ENCODE measurements at places on chromosomes 6 and 20. TPM values are rescaled to one million over a fixed set of nuclear protein-coding genes. Genes with fewer than 3 reads are reported as not detected.

PLEKHG1 gene
- total RNA-seq = 7.6 TPM

DDO gene
- total RNA-seq = 25.8 TPM

APMAP gene
- 33.4 TPM for total RNA-seq

FAM209B gene
- not detected for total RNA-seq

RAD21L1 gene
- not detected for total RNA-seq

CST4 gene
- not detected for total RNA-seq

SOX18 gene
- total RNA-seq = 33.7 TPM

GPANK1 gene
- 14.5 TPM for total RNA-seq

NKAIN4 gene
- not detected for total RNA-seq

SNAP25 gene
- not detected for total RNA-seq

SLC32A1 gene
- not detected for total RNA-seq

TXNDC5 gene
- total RNA-seq = 50.6 TPM

SOX4 gene
- total RNA-seq = 8.6 TPM

RSPH4A gene
- 0.19 TPM for total RNA-seq

HSPA1L gene
- total RNA-seq = 1.7 TPM

THBD gene
- 61.0 TPM for total RNA-seq

RAE1 gene
- 15.5 TPM for total RNA-seq

GRCh38 chr6:34460796-34461507, 4.9 kb upstream of the PACSIN1 start:
- no peak for DNase-seq

DNA sequence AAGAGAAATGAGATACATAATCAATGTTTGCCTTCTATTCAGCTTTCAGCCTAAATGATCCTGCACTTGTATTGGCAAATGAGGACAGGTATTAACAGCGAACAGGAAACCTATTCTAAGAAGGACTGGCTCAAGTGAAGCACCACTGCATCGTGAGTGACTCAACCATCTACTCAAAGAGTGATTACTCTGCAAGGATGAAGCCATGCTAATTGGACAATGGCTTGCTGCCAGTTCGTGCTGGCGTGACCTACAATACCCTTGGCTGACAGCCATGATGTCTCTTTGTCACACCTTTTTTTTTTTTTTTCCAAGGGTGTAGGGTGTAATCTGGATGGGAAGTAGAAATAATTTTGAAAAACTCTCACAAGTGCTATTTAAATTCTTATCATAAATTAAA, 104.9 kb downstream of the GJA10 start:
- peak; percentile 55 for DNase-seq

DNA sequence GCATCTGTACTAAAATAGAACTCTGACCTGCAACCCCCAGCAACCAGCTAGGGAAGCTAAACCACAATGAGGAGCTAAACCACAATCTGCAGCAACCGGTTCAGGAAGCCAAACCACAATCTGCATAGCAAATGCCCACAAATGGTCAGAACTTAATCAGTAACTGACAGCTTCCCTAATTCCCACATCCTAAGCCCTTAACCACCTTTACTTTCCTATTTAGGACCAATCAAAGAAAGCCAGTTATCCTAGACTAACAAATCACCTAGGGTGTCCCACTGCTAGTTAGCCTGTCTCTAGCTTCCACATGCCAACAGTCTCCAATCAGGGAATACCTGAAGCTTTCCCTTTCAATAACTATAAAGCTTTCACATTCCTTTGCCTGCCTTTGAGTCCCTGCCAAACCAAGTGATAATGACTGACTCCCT, 424.6 kb upstream of the PTCHD4 start:
- no peak for DNase-seq

DNA sequence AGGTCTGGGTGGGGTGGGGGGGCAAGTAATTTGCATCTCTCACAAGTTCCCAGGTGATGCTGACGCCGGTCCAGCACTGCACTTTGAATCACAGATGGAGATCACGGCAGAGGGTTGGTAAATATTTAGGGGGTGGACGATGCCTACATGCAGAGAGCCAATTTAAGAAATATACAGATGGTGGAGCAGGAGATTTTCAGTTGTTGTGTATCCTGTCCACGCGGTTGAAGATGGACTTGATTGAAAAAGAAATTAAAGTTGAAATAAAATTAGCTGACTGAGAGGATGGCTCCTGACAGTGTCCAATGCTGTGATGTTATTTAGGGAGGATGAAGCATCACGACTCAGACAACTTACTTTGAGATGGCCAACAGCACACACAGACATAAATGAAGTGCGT, 74.6 kb downstream of the PHACTR3 start:
- DNase-seq = no peak

DNA sequence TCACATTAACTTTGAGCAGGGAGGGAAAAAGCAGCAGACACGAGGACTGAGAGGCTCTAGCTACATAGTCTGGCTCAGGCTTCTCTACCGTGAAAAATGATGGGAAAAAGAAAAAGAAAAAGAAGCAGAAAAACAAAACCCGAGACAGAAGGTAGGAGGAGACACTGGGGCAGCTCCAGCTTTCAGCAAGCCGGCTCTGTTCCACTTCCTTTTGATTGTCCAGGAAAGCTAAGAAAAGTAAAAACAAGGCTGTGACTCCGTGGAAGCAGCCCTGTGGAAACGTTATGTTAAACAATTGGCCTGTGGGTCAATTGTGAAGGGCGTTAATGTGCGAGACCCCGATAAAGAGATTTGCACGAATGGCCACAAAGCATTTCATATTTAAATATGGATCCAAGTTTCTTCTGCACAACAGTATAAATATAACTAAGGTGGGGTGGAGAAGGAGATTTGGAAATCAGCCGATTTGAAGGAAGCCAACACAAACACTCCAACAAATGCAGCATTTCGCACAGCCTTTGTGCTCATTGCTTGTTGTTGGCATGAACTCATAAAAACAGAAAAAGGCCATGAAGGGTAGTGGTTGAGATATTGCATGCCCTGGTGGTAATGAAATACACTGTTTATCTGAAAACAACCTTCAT, 236.9 kb upstream of the JAG1 start:
- DNase-seq = no peak

DNA sequence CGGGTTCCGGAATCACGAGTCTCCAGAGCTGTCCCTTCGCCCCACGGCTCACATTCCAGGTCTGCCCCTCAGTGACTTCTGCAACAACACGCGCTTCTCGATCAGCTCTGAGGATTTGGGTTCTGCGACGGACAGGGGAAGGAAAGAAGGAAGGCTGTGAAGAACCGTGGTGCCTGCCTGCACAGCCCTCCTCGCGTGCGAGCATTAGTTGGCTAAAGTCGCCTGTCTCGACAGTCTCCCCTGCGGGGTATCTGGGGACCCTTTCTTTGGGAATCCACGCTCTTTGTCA, 23.1 kb downstream of the VPS52 start:
- DNase-seq = no peak

GRCh38 chr6:168959696-168960095, 293.9 kb downstream of the THBS2 start:
- DNase-seq = no peak

- no peak for DNase-seq
Observed at GRCh38 chr6:63750400-63750799, 114.8 kb downstream of the PHF3 start.

- DNase-seq = no peak
Observed at GRCh38 chr6:6604566-6604965, 16.0 kb downstream of the LY86 start.

GRCh38 chr20:45867819-45868176, 10.4 kb downstream of the ZSWIM3 start:
- no peak for DNase-seq

GRCh38 chr6:75290136-75290945, 5.7 kb upstream of the TMEM30A start:
- no peak for DNase-seq

DNA sequence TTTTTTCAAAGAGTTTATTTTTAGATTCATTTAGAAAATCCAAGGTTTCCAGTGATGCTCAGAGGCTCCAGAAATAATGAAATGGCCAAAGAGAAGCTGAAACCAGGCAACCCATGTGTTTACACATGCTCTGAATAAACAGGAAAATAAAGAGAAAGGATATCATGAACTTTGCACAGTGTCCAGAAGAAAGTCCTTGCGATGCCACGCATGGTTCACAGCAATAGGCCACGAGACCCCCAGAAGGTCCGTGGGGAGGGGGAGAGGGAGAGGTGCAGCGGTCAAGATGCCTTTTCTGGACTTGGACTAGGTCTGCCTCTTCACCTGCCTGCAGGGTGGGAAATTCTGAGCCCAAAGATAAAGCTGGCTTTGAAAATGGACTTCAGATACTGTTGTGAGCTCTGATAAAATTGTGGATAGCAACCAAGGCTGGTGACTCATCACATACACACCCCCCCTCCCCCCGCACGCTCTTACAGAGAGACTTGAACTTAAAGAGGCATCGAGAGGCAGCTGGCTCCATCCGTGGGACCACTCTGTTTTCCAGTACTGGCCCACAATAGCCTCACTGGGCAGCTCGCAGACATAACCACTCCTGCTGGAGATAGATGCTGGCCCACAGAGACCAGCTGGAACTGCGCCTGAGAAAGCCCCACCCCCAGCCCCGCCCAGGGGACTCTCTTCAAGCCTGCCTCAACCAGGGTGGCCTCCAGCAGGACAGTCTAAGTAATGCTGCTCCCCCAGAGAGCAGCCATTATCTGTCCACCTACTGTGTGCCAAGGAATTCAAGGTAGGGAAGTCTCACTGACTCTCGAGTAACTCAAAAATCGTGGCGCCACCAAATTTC, 21.2 kb upstream of the NFATC2 start:
- DNase-seq = peak; percentile 73

GRCh38 chr20:37644605-37645004, 49.2 kb upstream of the CTNNBL1 start:
- no peak for DNase-seq

DNA sequence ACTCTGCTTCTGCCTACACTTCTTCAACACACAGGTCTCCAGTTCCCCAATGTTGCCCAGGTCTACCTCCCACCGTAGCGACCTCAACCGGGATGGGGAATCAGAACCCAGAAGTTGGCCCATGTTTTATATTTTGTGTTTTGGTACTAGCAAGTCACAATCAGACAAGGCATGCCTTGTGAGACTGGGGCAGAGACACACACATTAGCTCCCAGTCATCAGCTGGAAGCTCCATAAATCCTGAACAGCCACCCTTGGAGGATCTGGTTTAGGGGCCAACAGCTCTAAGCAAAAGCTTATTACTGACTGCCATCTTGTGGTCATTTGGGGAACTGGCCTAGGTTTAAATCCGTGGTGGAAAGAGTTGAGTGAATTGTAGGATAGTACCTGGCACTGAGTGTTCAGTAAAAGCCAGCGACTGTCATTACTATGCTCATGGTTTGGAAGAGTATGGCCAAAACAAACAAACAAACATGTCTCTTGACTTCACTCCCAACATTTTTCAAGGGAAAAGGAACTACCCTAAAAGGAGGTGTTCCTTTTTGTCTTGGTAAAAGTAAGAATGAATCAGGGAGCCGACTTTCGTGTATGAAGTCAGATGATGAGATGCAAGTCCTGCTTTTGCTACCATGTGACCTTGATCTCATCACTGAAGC, 40.5 kb downstream of the PIM1 start:
- DNase-seq = no peak

- no peak for DNase-seq
Observed at GRCh38 chr20:33211817-33212424, 5.2 kb upstream of the BPIFA3 start.

GRCh38 chr20:25319241-25320034, 71.2 kb downstream of the ABHD12 start:
- peak; percentile 3 for DNase-seq

DNA sequence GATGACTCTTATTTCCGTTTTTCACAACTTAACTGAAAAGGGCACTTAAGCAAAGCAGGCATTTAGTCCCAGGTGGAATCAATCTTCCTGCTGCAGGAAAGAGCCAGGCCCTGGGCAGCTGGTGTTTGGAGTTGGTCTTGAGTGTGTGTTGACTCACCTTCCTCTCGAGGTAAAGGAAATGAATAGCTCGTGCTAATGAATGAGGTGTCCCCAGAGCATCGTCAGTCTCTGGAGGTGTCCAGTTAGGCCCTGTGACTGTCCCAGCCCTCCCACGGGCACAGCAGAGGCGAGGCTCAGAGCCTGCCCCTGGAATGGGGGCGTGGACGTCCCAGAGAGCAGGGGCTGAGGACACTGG, 277.7 kb downstream of the NRN1 start:
- no peak for DNase-seq

DNA sequence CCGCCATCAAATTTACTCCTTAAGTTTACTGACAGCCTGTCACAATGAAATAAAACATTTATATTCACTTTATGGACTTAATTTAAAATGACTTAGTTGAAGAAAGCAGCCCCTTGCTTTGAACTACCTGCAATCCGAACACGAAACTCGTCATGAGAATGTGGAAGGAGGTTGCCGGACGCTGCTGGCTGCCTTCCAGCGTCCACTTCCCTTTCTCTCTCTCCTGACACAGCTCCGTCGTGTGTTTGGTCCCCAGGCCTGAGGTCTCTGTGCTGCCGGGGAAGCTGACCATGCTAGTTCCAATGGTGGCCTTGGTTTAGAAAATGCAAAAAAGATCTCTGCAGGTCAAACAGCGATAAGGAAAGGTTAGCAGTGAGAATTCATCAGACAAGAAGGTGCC, 519.7 kb downstream of the CDH26 start:
- peak; percentile 37 for DNase-seq

DNA sequence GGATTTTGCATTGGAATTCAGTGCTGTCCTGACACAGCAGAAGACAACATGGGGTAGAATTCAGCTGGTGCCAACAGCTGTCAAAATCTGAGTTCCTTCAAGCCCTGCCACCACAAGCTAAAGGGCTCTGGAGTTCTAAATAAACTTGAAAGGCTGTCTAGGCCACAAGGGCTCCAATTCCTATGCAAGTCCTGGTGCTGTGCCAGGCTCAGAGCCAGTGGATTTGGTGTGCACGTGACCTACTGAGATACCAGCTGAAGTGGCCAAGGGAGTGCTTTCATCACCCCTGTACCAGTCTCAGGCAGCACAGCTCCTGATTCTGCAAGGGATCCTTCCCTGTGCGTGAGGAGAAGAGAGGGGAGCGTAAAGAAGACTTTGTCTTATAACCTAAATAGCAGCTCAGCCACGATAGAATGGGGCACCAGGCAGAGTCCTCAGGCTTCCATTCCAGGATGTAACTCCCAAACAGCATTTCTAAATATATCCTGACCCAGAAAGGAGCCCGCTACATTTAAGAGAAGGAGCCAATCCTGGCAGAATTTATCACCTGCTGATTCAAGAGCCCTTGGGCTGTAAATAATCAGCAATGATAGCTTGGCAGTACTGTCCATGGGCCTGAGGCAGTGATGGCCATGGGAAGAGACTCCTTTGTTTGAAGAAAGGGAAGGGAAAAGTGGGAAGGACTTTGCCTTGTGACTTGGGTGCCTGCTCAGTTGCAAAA, 881.2 kb upstream of the EPHA7 start:
- DNase-seq = peak; percentile 75

DNA sequence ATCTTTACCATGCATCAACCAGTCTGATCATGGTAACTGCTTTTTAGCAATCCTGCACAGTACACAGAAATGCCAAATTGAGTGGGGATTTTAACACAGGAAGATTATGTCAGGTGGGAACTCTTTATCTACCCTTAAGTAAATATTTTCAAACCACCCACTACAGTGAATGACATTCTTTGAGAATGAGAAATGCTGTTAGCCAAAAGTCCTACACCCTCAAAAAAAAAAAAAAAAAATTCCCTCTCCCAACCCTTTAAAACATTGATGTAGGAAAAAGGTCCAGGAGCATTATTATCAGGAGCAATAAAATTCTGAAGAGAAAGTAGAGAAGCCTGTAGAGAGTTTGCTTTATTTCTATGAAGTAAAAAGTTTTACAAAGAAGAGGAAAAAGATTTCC, 307.2 kb upstream of the THEMIS start:
- DNase-seq = no peak
